ENCODE measurements at places on chromosomes 7 and 10.

DNA sequence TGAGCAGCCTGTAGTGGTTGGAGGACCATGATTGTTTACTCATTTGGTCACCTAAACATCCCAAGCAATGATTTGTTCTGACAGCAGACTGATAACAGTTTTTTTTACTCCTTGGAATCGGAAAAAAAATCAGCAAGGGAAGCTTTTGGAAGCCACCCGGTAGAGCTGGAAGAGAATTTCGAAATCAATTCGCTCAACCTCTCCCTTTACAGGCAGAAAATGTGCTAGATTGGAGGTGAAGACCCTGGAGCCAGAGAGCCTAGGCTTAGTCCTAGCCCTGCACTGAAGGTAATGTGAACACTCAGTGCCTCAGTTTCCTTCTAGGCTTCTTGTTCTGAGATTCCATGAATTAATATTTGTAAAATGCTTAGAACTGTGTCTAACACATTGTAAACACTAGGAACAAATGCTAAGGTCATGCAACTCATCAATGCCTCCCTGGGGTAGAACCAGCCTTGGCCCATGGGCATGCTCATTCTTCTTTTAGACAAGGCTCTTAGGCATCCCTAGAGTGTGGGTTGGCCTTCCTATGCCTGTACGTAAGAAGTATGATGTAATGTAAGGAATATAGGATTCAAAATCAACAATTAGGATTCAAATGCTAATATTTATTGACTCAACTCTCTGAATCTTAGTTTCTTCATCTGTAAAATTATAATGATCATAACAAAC is 52.7 kb downstream of the MET start:
- no peak for DNase-seq

DNA sequence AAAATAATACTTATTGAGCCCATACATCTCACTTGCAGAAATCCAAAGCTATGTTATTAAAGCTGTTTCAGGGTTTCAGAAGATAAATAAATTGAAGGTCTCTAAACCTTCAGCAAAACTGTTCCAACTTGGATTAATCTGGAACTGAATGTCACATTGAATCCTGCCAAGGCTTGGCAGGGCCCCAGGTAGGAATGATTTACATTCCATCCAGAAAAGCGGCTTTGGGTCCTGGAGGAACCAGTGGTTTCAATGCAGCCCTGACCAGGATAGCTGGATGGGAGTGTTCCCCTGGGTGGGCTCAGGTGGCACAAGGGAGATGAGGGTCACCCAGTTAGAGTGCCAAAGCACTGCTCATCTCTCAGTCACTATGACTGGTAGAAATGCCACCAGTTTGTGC is 37.0 kb upstream of the TMEM72 start:
- DNase-seq, result no peak

GRCh38 chr7:149509774-149510173 is 12.2 kb upstream of the ZNF746 start:
- no peak for DNase-seq

DNA sequence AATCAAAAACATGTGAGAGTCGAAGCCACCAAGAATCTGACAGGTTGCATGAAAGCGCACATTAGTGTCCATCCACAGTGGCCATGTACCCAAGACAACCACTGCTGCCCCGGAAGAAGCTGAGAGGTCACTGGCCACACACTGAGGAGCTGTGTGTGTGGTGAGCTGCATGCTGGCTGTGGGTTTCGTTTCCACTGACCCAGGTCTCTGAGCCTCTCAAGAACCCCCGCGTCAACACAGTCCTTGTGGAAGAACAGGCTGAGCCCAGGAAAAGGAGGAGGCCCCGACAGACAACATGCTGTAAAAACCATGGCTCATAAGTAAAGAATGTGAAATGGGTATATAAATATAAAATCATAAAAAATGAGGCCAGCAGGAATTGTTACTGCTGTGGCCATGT is 8.2 kb downstream of the VIPR2 start:
- DNase-seq, result no peak

GRCh38 chr10:100507357-100507732 is 12.3 kb downstream of the SEC31B start:
- DNase-seq, result no peak

DNA sequence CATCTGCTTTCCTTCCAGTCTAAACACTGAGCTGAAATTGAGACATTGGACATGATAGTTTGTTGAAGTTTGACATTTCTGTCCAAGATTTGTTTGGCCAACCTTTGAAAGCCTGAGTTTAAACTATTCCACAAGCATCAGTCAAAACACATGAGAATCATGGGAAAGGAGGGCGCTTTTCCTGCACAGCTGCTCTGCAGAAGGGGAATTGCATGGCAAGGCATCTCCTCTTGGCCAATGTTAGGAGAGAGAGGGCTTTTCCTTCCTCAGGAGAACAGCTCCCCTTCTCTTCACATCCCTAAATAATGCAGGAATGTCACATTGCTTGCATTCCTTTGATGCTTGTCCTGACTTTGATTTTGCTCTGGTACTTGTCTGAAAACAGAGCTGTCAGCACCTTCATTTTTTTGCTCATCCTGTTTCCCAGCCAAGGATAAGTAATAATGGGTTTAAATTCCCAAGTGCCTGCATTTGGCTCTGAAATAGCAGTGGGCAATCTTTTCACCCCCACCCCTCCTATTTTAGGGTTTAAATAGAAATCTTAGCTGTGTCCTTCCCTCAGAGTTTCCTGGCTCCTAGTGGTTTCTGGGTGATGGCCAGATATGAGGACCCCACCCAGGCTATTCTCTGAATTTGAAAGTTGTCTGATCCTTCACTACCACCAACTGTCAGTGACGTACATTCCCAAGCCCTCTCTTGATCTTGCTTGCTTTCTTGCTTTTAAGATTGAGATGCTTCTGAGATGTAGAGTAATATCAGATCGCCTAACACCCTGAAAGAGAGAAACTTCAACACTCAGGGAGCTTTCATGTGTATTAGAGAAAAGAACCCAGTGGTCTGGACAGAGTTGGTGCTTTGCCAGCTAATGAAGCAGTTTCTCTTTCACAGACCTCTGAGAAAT is 75.2 kb upstream of the NPVF start:
- no peak for DNase-seq

- DNase-seq, result no peak
Observed at GRCh38 chr7:74542558-74543117, 88.9 kb downstream of the GTF2IRD1 start.

DNA sequence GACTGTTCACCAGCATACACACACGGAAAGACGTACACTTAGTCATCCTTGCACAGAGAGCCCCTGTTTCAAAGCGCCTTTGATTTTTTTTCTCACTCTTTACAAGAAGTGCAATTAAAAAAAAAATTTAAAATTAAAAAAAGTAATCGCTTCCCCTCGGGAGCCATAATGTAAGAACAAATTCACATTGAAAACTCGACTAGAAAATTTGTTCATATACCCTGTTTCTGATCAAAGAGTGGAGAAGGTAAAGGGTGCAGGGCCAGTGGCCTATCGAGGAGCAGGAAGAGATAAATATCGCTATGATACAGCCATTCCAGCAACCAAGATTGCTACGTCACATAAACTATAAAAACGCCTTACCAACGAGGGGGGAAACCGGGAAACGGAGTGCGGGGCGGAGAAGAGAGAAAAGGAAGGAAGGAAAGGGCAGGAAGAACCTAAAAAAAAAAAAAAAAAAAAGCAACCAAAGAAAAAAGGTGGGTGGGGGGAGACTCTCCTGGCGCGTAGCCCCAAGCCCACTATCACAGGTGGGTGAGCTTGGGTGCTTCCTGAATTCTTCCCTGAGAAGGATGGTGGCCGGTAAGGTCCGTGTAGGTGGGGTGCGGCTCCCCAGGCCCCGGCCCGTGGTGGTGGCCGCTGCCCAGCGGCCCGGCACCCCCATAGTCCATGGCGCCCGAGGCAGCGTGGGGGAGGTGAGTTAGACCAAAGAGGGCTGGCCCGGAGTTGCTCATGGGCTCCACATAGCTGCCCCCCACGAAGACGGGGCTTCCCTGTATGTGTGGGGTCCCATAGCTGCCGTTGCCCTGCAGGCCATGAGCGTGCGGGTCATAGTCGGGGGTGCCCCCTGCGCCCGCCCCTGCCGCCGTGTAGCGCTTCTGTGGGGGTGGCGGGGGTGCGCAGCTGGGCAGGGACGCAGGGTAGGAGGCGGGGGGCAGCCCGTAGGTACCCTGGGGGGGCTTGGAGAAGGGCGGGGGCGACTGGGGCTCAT is 5.2 kb upstream of the HOXA2 start:
- no peak for DNase-seq

- DNase-seq, result no peak
Observed at GRCh38 chr10:122939133-122939855, 14.7 kb downstream of the C10orf88 start.
